Spleen (tissue), 13 donors: ENCODE measurements at places on chromosomes 1 and 21. TPM values are rescaled to one million over a fixed set of nuclear protein-coding genes. Genes with fewer than 3 reads are reported as not detected.

The RIMS3 gene
- total RNA-seq = 2.4 TPM

The PPM1J gene
- 0.93 TPM for total RNA-seq

The ST6GALNAC5 gene
- total RNA-seq = 1.8 TPM

GRCh38 chr1:152313970-152314369, 11.1 kb downstream of the FLG start:
- no peak overlapping the region for H3K4me3 ChIP-seq
- peaks cover 3% of the 10 kb centered on the region for H3K27me3 ChIP-seq
- no peaks in the 10 kb centered on the region for H3K4me1 ChIP-seq

- H3K27me3 ChIP-seq = no peaks in the 10 kb centered on the region
- no peaks in the 10 kb centered on the region for H3K36me3 ChIP-seq
- DNase-seq = no peak
- no peak overlapping the region for H3K4me3 ChIP-seq
- no peak overlapping the region for H3K27ac ChIP-seq
Observed at GRCh38 chr1:243260221-243260880, 4.5 kb downstream of the SDCCAG8 start.

DNA sequence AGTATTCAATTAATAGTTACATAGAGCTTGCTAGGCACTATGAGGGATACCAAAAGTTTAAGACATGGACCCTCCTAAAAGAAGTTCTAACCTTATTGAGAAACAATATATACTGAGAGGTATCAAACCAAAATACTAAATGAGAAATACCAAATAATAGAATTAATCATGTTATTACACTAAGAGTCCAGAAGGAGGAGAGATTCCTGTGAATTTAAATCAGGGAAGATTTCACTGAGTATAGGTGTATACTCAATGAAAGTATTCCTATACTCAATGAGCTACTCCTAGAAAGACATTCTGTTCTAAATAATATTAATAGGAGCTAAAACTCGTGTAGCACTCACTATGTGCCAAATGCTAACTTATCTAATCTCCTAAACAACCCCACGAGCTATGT, 9.4 kb downstream of the CR1L start:
- no peaks in the 10 kb centered on the region for H3K27me3 ChIP-seq
- no peak overlapping the region for H3K4me3 ChIP-seq
- no peak for DNase-seq
- no peaks in the 10 kb centered on the region for H3K4me1 ChIP-seq
- H3K27ac ChIP-seq = no peak overlapping the region

DNA sequence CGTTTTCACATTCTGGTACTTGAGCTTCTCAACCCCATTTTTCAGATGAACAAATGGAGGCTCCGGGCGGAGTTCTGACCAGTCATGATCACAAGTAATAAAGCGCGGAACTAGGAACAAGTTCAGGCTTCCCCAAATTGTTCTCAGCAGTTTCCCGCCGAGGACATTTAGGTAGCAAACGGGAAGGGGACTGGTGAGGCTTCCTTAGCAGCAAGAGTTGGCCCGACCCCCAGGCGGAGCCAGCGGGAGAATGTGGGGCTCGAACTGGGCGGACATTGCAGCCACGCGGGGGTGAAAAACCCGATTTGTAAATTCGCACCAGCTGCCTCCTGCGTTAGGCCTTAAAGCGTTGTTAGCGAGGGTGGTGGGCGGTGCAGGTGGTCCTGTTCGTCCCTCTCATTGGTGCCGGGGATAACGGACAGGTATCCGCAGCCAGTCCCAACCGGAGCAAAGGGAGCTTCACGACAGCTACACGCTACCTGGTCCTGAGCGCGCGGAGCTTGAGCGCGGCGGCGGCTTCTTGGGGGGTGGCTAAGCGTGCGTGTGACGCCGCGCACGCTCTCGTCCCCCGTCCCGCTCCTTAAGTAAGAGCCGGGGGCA, 15.3 kb downstream of the SEMA6C start:
- H3K4me1 ChIP-seq = peaks cover 23% of the 10 kb centered on the region
- H3K36me3 ChIP-seq = no peaks in the 10 kb centered on the region

DNA sequence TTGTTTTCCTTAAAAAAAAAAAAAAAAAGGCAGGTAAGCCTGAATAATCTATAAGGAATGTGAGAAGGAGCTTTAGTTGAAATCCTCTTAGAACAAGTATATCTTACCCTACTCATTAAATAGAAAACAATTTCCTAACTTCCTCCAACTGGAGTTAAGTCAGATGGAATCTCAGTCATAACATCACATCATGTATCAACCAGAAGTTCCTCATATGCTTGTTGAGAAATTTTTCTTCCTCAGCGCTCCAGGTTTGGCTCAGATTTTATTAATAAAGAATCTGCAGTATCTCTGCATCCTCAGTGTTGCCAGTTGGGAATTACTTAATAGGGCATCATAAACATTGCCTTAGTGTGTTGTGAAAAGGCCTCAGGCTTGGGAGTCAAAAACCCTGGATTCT, 37.6 kb downstream of the DUSP10 start:
- no peak overlapping the region for H3K4me3 ChIP-seq
- H3K27ac ChIP-seq = no peak overlapping the region
- DNase-seq = no peak

GRCh38 chr1:2412773-2413494, 570 bp upstream of the PEX10 start:
- peaks cover 23% of the 10 kb centered on the region for H3K36me3 ChIP-seq
- peaks cover 59% of the 10 kb centered on the region for H3K4me1 ChIP-seq
- peak overlapping the region; percentile 90 for H3K27ac ChIP-seq
- peak overlapping the region; percentile 93 for H3K4me3 ChIP-seq

- peaks cover 40% of the 10 kb centered on the region for H3K4me1 ChIP-seq
- peak overlapping the region; percentile 96 for H3K27ac ChIP-seq
- H3K36me3 ChIP-seq = no peaks in the 10 kb centered on the region
- DNase-seq = no peak
- H3K27me3 ChIP-seq = no peaks in the 10 kb centered on the region
- peak overlapping the region; percentile 94 for H3K4me3 ChIP-seq
Observed at GRCh38 chr1:38992412-38993111, 1.5 kb downstream of the AKIRIN1 start.

DNA sequence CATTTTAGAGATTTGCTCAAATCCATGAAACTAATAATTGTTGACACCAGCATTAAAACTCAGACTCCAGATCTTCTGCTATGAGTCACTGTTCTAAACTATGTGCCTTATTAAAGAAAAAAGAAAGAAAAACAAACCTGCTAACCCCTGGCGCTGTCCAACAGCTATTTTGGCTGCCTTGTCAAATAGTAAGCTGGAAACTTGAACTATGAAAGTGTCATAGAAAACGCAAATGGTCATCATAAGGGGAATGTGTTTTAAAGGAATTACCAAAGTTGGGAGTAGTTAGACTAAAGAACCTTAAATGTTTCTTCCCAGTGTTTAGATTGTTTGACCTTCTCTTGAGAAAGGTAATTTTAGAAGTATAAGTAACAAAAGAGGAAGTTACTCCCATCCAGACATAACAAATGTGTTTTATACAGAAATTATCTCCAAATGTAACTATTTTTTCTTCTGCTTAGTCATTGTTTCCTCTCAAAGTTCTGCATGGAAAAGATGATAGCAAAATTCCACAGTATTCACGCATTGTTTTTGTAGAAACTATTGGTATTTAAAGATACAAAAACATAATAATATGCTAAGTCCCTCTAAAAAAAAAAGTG, 272.4 kb downstream of the TPR start:
- no peak overlapping the region for H3K4me3 ChIP-seq
- DNase-seq = no peak
- H3K27me3 ChIP-seq = no peaks in the 10 kb centered on the region
- no peak overlapping the region for H3K27ac ChIP-seq
- no peaks in the 10 kb centered on the region for H3K36me3 ChIP-seq

DNA sequence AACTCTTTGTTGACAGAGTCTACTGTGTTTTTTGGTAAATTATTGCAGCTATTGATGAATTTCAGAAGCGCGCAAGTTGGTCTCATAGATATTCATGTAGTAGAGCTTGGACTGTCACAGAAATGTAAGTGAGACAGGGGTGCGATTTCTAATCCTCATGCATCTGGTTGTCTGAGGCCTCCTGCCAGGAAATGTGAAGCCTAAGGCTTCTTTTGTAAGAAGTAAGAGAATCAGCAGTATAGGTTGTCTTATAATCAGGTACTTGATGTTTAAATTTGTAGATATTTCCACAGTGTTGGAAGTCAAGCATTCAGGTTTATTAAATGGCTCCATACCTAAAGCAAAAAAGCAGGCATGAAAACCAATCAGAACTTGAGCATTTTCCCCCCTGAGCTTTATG, 332.9 kb upstream of the FMN2 start:
- no peak overlapping the region for H3K4me3 ChIP-seq
- no peak overlapping the region for H3K27ac ChIP-seq
- no peak for DNase-seq
- no peaks in the 10 kb centered on the region for H3K36me3 ChIP-seq

GRCh38 chr1:229836324-229836723, 210.3 kb downstream of the URB2 start:
- H3K27me3 ChIP-seq = no peaks in the 10 kb centered on the region
- DNase-seq = no peak
- no peak overlapping the region for H3K4me3 ChIP-seq
- no peak overlapping the region for H3K27ac ChIP-seq

- DNase-seq = no peak
- no peak overlapping the region for H3K4me3 ChIP-seq
- H3K4me1 ChIP-seq = no peaks in the 10 kb centered on the region
- H3K27ac ChIP-seq = no peak overlapping the region
- no peaks in the 10 kb centered on the region for H3K36me3 ChIP-seq
Observed at GRCh38 chr1:31488528-31488927, 75.5 kb downstream of the SERINC2 start.

DNA sequence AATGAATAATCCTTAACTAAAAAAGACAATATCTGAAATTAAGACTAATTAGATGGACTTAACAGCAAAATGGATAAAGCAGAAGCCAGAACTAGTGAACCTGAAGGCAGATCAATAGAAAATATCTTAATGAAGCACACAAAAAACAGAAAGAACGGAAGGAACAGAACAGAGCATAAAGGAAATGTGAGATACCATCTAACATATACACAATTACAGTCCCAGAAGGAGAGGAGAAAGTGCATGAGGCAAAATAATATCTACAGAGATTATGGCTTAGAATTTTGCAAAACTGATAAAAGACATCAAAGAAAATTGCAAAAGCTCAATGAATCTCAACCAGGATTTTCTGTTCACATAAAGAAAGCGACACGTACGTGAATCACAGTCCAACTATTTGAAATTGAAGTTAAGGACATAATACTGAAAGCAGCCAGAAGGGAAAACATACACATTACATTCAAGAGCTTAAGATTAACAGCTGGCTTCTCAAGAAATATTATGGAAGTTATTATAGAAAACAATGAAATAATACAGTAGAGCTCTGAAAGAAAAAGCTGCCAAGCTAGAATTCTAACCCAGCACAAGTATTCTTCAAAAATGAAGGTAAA, 182.0 kb downstream of the CDC42BPA start:
- no peak for DNase-seq
- H3K27me3 ChIP-seq = no peaks in the 10 kb centered on the region
- no peaks in the 10 kb centered on the region for H3K36me3 ChIP-seq
- no peak overlapping the region for H3K4me3 ChIP-seq
- H3K27ac ChIP-seq = no peak overlapping the region

GRCh38 chr1:41768583-41768982, 150.1 kb downstream of the HIVEP3 start:
- H3K36me3 ChIP-seq = no peaks in the 10 kb centered on the region
- no peak for DNase-seq
- no peaks in the 10 kb centered on the region for H3K27me3 ChIP-seq
- no peak overlapping the region for H3K4me3 ChIP-seq
- H3K27ac ChIP-seq = peak overlapping the region; percentile 75

DNA sequence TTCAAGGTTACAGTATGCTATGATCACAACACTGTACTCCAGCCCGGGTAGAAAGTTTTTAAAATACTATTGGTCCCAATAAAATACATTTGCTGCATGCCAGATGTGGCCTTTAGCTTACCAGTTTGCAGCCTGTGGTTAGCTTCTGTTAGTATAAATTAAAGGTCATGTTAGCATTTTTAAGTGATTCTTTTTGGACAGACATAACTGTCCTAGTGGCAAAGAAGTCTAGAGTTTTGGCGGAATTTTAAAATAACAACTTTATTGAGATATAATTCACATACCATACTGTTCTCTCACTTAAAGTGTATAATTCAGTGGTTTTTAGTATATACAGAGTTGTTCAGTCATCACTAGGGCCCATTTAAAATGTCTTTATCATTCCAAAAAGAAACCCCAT, 24.3 kb upstream of the TMEM39B start:
- H3K27me3 ChIP-seq = no peaks in the 10 kb centered on the region
- no peak overlapping the region for H3K4me3 ChIP-seq
- no peak for DNase-seq

GRCh38 chr1:242524571-242525359, at the start of gene PLD5:
PLD5 (minus strand) TSS chr1:242524697.
- peaks cover 65% of the 10 kb centered on the region for H3K27me3 ChIP-seq
- no peaks in the 10 kb centered on the region for H3K36me3 ChIP-seq
- H3K4me1 ChIP-seq = peaks cover 21% of the 10 kb centered on the region
- no peak within 1 kb of the TSS for H3K27ac ChIP-seq
- peak within 1 kb of the TSS; percentile 47 for H3K4me3 ChIP-seq

DNA sequence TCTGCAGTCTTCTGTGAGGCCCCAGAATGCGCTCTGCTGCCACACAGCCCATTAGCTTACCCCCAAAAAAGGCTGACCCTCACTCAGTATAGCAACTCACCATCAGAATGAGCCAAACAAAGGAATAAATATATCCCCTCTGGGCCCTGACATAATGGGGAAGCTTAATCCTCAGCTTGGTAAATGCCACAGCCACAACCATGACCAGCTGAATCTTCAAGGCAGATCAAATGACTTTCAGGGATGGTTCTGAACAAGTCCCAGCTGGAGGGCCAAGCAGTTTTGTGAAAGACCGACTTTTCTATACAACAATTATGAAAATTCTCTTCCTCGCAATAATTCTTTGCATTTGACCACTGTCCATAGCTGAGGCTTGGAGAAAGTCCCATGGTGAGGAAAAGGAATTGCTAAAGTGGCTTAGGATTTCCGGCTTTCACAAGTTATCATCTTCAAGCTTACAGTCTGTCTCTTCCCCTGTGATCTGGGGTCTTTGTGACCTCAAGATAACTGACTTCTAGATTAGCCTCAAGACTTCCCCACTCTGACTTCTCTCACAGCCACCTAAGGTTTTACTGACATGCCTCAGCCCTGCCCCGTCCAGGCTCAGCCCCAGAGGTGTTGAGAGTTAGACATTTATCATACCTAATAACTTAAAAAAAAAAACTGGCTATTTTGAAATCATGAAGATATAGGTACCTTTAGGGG, 47.8 kb upstream of the PBX1 start:
- no peaks in the 10 kb centered on the region for H3K4me1 ChIP-seq
- H3K4me3 ChIP-seq = no peak overlapping the region
- no peak overlapping the region for H3K27ac ChIP-seq
- no peaks in the 10 kb centered on the region for H3K27me3 ChIP-seq
- no peaks in the 10 kb centered on the region for H3K36me3 ChIP-seq
- DNase-seq = no peak
